NK-92 treated with Interleukin-12 subunit alpha and Interleukin-12 subunit beta, amount 100 ng/mL, for 24 hours (cell line): ENCODE measurements at places on chromosomes 11 and 22.
A peak's percentile ranks its signal among the peaks of the same experiment; 100 is the strongest.

GRCh38 chr11:71505781-71506180 is 21.3 kb upstream of the KRTAP5-7 start:
- DNase-seq = no peak

- no peak for DNase-seq
Observed at GRCh38 chr11:69501891-69502860, 20.7 kb downstream of the LINC01488 start.

- DNase-seq = no peak
Observed at GRCh38 chr11:121422675-121423074, 29.4 kb upstream of the SORL1 start.

GRCh38 chr11:61372659-61373420 is 10.7 kb downstream of the TMEM138 start:
- no peak for DNase-seq

GRCh38 chr11:2940921-2941821 is 12.0 kb upstream of the PHLDA2 start:
- no peak for DNase-seq

GRCh38 chr22:37565830-37566229 is 5.5 kb downstream of the CDC42EP1 start:
- no peak for DNase-seq

- no peak for DNase-seq
Observed at GRCh38 chr11:125842321-125842948, 9.3 kb downstream of the PATE4 start.

DNA sequence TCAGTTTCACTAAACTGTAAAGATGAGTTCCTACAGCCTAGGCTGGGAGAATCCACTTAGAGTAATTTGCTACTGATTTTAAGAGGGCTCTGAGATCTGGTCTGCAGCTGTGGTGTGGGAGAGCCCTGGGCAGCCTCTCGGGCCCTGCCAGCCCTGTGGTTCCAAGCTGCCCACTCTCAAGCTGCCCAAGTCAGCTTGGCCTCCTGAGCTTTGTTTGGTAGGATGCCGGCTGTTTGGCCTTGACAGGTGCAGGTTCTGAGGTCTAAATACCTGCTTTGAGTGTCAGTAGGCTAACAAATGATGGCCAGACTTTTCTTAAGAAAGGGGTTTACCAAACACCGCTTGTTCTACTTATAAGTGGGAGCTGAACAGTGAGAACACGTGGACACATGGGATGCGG is 133.3 kb upstream of the TTC12 start:
- no peak for DNase-seq

- no peak for DNase-seq
Observed at GRCh38 chr11:120800206-120800605, 223.7 kb upstream of the TBCEL start.

GRCh38 chr11:100133114-100133513 is 554.0 kb upstream of the ARHGAP42 start:
- DNase-seq = no peak

DNA sequence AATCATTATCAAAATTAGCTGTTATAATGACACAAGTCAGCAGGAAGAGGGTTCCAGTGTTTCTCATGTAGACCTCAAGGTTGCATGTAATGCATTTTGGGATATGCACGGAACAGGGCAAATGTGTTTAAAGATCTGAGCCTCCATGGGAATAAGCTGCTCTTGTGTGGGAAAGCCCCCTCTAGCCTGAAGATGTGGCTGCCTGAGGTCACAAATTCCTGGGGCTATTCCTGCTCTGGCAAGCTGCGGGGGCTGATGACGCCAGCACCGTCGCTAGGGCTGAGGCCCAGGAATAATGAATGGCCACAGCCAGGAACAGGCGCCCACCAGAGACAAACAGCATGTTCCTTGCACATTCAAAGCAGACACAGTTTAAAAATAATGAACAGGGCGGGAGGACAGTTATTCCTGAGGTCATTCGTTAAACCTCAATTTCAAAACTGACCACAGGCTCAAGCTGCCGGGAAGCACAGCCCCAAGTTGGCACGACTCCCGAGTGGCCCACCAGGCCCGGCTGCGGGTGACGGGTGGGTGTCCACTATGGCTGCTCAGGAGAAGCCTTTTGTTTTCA is 11.7 kb downstream of the OSBPL5 start:
- no peak for DNase-seq

- peak; percentile 39 for DNase-seq
Observed at GRCh38 chr22:36977401-36977861, 41.8 kb downstream of the TST start.

GRCh38 chr11:60852117-60852981 is 3.4 kb downstream of the PTGDR2 start:
- no peak for DNase-seq

GRCh38 chr11:76666408-76666807 is 4.1 kb downstream of the LRRC32 start:
- DNase-seq = no peak

DNA sequence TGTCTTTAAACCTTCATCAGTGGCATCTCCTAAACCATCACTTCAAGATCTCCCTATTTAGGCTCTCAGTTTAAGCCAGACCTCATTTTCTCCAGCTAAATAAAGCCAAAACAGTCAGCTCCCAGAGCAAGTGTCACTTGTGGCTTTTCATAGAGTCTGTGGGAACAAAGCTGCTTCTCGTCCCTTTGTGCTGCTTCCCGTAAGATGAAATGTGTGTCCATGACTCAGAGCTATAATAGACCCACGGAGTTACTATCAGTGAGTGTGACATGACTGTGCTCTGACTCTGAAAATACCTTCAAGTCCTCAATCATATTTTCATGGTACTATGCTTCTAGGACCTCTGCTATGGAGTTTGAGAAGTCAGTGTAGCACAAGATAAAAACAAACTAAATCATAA is 57.3 kb upstream of the SLN start:
- DNase-seq = no peak

- DNase-seq = no peak
Observed at GRCh38 chr11:3028813-3029212, 28.4 kb downstream of the CARS1 start.

GRCh38 chr11:134656861-134657540 is 245.0 kb upstream of the B3GAT1 start:
- no peak for DNase-seq

- DNase-seq = no peak
Observed at GRCh38 chr22:35174401-35175038, 82.8 kb upstream of the HMGXB4 start.

GRCh38 chr11:34641456-34641855 is 20.6 kb downstream of the EHF start:
- no peak for DNase-seq

DNA sequence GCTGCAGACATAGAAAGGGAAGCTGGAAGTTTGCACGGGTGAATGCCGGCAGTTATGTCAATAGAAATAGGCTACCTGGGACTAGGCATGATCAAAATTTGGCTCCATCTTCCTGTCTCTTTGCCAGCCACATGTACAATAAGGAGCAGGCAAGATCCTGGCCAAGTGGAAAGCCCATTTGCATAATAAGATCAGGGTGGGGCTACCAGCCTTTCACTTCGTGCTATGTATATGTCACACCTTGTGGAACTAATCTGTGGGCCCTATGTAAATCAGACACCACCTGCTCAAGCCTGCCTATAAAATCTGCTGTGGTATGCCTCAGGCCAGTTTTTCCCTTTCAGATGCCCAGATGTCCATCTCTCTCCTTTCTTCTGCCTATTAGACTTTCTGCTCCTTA is 79.3 kb upstream of the DRD2 start:
- no peak for DNase-seq

DNA sequence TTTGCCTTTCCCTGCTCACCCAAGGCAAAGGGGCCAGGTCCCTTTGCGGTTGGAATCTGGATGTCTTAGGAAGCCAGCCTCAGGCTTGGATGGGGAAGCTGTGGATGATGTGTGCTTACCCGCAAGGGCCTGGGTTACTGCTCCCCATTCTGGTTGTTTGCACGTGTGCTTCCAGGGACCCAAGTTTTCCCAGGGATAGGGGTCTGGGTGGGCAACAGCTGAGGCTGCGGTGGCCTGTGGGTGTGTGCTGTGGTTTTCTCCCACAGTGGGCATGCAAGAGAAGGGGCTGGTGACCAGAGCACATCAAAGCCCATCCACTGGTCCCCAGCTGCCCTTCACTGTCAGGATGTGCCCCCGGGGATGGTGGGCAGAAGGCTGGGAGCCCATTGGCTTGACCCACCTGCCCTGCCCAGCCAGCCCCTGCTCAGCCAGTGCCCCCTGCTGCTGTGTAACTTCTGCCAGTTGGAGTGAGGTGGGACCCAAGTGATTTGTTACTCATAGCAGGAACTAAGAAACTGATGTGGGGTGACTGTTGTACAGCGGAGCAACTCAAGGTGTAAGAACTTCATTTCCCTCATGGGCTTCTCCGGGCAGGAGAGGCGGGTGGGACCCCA is 3.3 kb downstream of the CAPN5 start:
- no peak for DNase-seq

DNA sequence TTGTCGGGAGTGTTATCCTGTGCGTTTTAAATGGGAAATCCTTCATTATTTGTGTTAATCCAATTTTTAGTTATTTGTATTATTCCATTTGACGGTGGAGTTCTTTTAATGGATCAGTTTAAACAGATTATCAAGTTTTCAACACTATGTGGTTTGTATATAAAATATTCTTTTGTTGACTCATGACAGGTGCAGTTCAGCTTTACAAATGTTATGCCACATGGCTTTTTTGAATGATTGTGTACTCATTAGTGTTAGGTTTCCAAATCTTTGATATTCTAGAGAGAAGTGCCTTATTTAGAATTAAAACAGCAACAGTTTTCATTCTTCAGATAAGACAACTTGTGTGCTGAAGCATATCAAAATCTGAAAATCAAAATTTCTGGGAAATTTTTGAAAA is 2.4 kb downstream of the JAM3 start:
- DNase-seq = no peak

DNA sequence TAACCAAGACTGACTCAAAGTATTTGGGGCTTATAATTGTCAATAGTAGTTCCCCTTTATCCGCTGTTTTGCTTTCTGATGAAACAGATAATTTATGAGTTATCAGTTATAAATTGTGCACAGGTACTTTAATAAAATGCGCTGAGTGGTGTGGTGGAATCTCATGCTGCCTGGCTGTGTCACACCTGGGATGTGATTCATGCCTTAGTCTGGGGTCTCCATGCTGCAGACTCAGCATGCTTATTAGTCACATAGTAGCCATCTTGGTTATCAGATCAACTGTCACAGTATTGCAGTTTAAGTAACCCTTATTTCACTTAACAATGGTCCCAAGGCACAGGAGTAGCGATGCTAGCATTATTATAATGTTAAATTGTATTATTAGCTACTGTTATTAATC is 995.2 kb downstream of the NTM start:
- DNase-seq = no peak

- no peak for DNase-seq
Observed at GRCh38 chr22:32800994-32801536, 440 bp upstream of the TIMP3 start.

DNA sequence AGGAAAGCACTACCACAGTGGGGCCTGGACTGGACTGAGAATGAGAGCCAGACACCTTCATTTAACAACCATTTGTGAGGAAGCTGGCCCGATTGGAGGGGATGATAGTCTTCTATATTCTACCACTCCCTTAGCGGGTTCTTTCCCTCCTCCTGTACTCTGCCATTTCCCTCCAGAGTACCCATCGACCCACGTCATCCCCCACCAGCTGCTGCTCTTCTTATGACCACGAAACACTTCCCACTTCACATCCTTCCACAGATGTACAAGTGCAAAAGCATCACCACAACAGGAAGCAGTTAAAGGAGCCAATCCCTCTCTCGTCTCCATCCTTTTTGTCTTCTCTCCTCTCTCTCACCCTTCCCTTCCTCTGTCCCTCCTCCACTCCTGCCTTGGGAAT is 18.0 kb upstream of the UBASH3B start:
- no peak for DNase-seq

DNA sequence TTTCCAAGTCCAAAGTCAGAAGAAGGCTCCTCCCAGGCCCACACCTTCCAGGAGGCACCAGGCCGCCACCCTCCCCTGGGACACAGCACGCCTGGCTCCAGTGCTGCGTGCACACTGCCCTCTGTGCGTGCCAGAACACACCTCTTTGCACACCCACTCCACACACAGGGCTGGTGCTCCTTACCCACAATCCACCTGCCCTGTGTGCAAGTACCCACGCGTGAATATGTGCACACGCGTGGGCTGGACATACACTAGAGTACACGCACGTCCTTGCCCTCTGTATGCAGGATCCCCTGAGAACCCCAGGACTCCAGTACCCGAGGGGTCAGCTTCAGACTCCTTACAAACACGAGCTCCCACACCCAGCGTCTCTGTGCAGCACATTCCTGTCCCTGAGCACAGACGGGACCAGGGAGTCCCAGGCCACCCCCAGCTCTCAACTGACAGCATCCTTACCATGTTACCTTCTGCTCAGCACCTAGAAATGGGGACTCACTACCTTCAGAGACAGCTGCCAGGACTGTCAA is 2.8 kb downstream of the DUSP8 start:
- DNase-seq = no peak

DNA sequence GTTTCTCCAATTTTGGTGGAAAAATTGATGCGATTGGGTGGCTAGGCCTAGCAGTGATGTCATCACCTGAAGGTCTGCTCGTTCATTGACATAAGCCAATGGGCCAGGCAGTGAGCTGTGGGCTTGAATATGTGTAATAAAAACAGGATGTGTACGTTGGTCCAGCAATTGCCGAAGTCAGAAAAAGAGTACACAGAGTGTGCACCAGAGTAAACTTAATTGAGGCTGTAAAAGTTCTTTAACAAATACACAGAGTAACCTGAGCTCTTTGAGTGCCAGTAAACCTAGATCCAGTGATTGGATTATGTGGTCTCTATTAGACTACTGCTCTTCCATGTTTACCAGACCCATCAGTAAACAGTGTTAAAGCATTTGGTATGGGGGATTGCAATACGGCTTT is 13.0 kb upstream of the GLYATL1 start:
- no peak for DNase-seq

DNA sequence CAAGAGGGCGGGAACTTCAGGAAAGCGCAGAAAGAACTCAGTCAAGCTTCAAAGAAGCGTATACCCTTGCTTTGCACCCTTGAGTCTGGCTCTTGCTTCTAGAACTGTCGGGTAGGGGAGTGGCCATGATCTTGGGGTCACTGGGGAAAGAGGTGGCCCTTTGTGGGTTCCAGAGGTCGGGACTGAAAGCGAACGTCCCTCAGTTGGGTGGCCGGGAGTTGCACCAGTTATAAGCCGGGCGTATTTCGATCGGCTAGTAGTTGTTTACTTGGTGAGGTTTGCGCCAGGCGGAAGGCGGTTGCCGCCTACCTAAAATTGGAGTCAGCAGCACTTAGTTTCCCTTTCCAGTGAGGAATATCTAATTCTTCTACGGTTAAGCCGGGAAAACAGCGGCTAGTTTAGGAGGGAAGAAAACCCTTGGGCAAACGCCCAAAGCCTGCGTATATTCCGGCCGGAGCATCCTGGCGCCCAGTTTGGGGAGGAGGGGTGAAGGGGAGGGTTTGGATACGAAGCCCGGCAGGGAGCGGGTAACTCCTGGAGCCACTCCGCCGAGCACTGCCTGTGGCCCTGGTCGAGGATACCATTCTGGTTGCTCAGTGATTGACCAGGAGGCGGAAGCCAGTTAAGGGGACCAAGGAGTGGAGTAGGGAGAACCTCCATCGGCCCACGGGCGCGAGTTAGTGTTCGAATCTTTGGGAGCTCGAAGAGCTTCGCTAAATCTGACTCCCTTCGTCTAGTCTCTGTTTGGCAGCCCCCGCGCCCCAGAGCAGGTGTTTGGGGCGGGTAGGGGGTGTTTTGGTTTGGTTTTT is 807 bp upstream of the WT1 start:
- no peak for DNase-seq

- no peak for DNase-seq
Observed at GRCh38 chr22:20577549-20577975, 70.2 kb downstream of the MED15 start.

GRCh38 chr22:30565341-30565740 is 9.1 kb downstream of the GAL3ST1 start:
- no peak for DNase-seq

- peak; percentile 10 for DNase-seq
Observed at GRCh38 chr11:105034813-105035620, at the start of gene CASP1. Gene CASP1, minus strand, starts transcription at chr11:105035144. Its CDS starts 31 bp downstream, at chr11:105035113.
